ENCODE measurements at places on chromosomes 7 and 10.

GRCh38 chr7:151493083-151493482 is 26.6 kb downstream of the RHEB start:
- H3K27ac ChIP-seq, result no peak overlapping the region
- no peaks in the 10 kb centered on the region for H3K27me3 ChIP-seq
- DNase-seq, result no peak
- H3K4me3 ChIP-seq, result no peak overlapping the region
- H3K4me1 ChIP-seq, result peaks cover 48% of the 10 kb centered on the region

GRCh38 chr10:90732581-90732980 is 125.3 kb downstream of the HTR7 start:
- no peak overlapping the region for H3K4me3 ChIP-seq
- peaks cover 8% of the 10 kb centered on the region for H3K27me3 ChIP-seq
- H3K36me3 ChIP-seq, result no peaks in the 10 kb centered on the region

GRCh38 chr7:116455009-116455408 is 44.5 kb upstream of the CAV2 start:
- no peak overlapping the region for H3K4me3 ChIP-seq
- no peak for DNase-seq
- no peaks in the 10 kb centered on the region for H3K36me3 ChIP-seq
- no peaks in the 10 kb centered on the region for H3K27me3 ChIP-seq
- H3K27ac ChIP-seq, result no peak overlapping the region
- H3K4me1 ChIP-seq, result no peaks in the 10 kb centered on the region

DNA sequence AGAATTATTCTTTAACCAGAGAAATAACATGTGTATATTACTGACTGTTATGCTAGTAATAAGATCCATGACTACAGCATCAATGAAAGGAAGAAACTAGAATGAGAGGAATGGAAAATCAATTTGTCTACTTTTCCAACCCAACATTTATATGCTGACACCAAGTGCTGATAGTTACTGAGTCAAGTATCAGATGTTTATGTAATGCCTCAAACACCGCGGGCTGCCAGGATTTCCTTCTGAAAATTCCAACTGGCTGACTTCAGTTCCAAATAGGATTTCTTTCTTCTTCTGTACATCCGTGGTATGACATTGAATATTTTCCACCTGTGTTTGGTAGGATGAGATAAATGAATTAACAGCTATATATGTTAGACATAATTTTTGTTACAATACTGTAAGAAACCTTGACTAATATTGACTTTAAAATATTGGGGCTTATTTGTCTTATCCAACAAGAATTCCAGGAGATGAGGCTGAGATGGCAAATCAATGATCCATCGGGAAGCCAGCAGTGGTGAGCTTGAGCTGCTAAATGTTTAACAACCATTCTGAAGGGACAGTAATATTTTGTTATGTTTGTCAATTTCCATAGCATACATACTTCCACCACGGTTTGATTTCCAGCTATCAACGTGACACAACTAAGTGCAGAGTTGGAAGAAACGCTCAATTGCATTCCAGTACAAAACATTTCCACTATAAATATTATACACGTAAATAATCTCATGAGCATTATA is 435.2 kb upstream of the AUTS2 start:
- no peak overlapping the region for H3K4me3 ChIP-seq
- no peaks in the 10 kb centered on the region for H3K4me1 ChIP-seq
- H3K27ac ChIP-seq, result no peak overlapping the region
- H3K36me3 ChIP-seq, result no peaks in the 10 kb centered on the region
- no peak for DNase-seq

DNA sequence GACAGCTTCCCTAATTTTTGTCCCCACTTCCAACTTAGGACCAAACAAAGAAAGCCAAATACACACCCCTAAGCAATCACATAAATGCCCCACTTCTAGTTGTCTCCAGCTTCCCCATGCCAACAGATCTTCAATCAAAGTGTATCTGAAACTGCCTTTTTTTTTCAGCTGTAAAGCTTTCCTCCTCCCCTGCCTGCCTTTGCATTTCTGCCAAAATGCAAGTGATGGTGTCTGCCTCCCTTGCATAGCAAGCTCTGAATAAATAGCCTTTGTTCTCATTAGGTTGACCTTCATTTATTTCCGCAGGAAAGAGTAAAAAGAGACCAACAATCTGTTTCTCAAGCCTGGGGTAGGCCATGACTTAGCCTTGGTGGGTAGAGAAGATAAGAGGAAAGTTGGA is 459.4 kb downstream of the GPAM start:
- H3K27me3 ChIP-seq, result no peaks in the 10 kb centered on the region
- no peak overlapping the region for H3K4me3 ChIP-seq
- H3K27ac ChIP-seq, result no peak overlapping the region
- H3K4me1 ChIP-seq, result no peaks in the 10 kb centered on the region
